ENCODE measurements at places on chromosomes 11 and 22.

GRCh38 chr11:103581760-103582159, 454.7 kb upstream of the DDI1 start:
- no peak for DNase-seq

DNA sequence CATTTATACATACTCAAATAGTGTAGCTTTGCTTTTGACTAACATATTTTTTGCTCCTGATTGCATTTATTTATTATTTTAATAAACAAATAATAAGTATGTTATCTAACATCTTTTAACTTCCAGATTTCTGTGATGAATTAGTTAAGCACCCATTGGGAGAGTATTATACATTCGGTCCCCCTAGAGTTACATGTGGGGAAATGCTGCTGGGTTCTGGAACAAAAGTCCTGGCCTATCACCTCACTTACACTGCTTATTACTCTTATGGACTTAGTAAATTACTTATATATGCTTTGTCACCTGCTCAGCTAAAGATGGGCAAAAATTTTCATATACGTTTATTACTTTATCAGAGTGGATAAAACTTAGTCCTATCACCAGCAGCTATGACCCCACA, 1163.0 kb downstream of the FAM181B start:
- DNase-seq, result no peak

- no peak for DNase-seq
Observed at GRCh38 chr11:96141626-96142025, 201.4 kb downstream of the MAML2 start.

- DNase-seq, result no peak
Observed at GRCh38 chr11:70521475-70522308, 123.4 kb downstream of the CTTN start.

GRCh38 chr11:19974886-19975285, 185.4 kb downstream of the DBX1 start:
- DNase-seq, result no peak

GRCh38 chr22:28005513-28005912, 86.5 kb upstream of the PITPNB start:
- DNase-seq, result no peak

DNA sequence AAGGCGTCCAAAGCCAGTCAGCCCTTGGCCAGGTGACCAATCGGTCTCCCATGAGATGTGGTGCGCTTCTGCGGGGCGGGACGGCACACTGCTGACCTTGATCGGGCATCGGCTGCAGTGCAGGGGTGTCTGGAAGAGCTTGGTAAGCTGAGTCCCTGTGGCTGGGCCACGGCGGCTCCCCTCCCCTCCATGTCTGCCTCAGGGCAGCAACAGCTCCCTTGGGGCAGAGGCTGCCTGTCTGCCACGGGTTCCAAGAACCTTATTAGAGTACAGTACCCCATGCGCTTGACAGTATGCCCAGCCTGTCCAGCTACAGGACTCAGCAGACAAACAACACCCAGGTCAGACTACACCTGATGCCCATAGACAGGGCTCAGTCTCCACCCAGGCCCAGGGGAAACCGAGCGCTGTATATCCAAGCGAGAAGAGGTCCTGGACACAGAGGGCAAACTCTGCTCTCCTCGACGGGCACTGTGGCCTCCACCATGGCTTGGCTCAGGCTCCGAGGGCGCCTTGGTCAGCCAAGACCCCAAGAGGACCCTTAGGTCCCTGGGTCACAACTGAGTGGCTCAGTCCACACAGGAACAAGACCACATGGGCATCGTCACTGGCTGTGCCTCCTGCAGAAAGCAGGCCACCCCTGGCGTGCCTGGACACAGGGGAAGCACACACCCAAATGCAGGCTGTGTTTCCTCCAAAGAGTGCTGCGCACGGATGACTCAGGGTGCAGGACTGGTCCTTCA, 18.9 kb downstream of the TSPAN32 start:
- no peak for DNase-seq

DNA sequence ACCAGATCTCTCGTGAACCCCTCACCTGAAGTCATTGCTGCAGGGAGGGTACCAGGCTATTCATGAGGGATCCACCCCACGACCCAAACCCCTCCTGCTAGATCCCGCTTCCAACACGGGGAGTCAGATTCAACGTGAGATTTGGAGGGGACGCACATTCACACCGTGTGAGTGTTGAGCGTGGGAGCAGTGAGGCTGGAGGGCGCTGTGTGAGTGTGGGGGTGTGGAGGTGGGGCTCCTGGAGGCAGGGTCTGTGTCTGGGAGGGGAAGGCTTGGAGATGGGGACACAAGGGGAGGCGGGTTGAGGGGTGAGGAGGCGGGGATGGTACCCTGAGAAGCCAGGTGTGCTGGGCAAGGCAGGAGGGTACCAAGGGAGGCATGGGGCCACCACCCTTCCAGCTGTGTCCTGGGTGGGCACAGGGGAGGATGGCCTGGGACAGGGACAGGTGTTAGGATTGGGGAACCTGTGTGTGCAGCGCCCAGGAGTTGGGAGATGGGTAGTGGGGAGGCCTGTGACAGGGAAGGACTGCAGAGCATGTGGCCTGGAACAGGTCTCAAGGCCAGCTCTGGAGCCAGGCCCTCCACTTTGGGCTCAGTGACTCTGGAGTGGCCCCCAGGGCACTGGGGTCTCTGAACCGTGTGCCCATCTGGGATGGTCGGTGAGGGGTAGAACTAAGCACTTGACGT, 13.6 kb downstream of the TPCN2 start:
- no peak for DNase-seq

DNA sequence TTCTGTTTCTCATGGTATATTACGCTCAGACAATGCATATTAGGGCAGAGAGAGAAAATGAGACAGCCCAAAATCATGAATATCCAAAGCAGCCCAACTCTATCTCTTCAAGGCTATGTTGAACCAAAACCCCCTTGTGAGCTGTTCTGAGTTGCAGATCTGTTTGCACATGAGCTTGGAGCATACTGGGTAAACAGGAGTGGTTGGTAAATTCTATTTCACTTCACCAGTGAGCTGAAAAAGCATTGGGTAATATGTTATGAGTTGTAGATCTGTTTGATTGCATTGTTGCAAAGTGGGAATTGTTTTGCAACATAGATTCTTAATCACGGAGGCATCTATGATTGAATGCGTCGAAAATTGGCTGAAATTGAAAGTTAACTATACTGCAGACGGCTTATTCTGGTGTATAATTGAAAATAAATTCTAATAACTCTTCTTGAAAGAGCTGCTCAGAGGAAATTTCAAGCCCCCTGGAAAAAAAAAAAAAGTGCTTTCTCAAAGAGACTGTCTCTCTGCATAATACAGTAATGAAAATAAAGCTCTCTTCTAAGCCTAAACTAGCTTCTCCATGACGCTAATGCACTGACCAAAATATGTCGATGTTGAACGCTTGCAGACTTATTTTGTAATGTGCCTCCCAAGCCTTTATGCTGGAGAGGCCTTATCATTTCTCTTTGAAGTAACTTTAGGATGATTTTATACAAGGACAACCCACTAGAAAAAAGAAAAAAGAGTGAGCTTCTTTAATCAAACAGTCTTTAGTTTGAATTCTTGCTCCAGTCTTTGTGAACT, 263.7 kb downstream of the NTM start:
- DNase-seq, result no peak

GRCh38 chr11:44955015-44955738, 4.5 kb upstream of the TP53I11 start:
- peak; percentile 39 for DNase-seq

DNA sequence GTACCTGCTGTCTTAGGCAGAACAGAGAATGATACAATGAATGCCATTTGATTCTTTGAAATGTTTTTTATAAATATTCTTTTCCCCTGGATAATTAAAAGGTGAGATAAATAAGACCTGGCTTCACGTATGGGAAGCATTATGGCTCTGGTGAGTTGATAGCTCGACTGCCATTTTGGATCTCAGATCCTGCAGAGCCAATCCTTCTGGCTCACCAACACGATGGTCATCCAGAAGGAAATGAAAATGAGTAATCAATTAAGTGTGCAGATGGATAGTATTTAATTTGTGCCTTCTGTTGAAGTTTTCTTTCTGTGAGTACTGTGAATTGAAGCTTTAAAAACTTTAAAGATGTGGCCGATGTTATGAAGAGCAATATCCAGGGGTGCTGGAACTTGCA, 2.7 kb downstream of the TNRC6B start:
- no peak for DNase-seq

- DNase-seq, result peak; percentile 75
Observed at GRCh38 chr22:42562279-42562678, 8.5 kb downstream of the SERHL2 start.

- DNase-seq, result peak; percentile 69
Observed at GRCh38 chr11:3120071-3120792, 44.9 kb downstream of the OSBPL5 start.

DNA sequence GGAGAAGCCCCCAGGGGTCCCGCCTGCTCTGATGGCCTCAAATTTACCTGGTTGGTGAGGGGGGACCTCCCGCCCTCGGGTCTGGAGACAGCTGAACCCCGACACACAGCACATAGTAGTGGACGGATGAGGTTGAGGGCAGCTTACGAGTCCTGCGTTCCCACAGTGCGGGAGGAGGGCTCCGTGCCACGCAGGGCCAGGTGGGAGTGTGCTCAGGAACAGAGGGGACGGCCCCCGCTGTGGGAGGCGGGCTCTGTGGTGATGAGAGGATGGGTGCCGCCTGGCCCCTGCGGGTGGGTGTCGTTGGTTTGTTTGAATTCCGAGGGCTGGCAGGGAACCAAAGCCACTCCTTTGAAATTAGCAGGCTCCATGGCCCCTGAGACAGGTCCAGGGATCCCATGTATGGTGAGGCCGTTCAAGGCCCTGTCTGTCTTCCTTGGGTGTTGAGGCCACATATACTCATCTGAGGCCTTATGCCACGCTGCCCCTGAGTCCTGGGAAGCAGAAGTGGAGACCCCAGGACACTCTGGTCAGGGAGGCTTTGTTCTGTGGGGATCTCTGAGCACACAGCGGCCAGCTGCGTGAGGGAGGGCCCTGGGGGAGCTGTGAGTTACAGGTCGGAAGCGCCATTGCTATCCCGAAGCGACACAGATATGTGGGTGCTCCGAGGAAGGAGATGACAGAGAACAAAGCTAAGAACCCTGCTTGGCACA, 21.9 kb downstream of the NADSYN1 start:
- no peak for DNase-seq

DNA sequence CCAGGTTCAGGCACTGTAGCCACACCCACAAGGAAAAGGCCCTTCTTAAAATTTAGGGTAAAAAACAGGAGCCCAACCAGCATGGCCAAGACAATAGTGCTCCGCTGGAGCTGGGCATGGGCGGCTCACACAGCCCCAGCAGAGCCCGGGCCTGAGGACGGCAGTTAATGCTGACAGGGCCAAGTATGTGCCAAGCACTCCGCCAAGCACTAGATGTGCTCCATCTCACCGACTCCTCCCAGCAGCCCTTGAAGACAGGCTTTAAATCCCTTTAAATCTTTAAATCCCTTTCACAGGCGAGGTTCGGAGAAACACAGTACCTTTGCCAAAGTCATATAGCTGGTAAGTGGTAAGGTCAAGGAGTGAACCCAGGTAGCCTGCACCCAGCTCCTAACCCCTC, 4.8 kb downstream of the ARFGAP2 start:
- no peak for DNase-seq

DNA sequence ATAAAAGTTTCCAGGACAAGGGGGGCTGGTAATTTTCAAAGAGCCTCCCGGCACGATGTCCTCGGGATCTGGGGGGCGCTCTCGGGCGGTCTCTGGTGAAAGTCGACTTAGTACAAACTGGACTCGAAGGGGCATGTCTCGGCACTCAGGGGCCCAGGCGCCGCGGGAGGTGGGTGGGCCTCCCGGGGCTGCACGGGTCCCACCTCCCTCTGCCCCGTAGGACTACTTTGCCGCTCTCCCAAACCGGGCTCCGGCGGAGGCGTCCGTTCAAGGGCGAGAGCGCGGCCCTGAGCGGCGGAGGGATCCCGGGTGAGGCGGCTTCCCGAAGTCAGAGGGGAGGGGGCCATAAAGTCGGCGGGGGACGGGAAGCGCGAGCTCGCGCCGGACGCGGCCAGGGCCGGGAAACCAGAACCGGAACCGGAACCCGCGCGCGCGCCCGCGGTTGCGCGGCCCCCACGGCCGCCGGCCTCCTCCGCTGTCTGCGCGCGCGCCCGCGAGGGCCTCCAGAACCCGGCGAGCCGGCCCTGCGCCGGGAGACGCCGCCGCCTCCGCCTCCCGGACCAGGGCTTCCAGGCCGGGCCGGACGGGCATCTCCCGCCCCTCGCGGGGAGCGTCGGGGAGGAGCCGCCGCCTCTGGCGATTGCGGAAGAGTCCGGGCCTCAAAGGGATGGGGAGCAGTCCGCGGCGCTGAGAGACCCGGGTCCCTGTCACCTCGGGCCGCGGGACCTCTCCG, at the start of gene ARHGEF12:
Gene ARHGEF12, plus strand, starts transcription at position 506 of the 733 bp plus-strand sequence. CDS start 831 bp downstream, outside the sequence.
- peak; percentile 98 for DNase-seq

- no peak for DNase-seq
Observed at GRCh38 chr22:27637604-27638003, 164.0 kb downstream of the MN1 start.

DNA sequence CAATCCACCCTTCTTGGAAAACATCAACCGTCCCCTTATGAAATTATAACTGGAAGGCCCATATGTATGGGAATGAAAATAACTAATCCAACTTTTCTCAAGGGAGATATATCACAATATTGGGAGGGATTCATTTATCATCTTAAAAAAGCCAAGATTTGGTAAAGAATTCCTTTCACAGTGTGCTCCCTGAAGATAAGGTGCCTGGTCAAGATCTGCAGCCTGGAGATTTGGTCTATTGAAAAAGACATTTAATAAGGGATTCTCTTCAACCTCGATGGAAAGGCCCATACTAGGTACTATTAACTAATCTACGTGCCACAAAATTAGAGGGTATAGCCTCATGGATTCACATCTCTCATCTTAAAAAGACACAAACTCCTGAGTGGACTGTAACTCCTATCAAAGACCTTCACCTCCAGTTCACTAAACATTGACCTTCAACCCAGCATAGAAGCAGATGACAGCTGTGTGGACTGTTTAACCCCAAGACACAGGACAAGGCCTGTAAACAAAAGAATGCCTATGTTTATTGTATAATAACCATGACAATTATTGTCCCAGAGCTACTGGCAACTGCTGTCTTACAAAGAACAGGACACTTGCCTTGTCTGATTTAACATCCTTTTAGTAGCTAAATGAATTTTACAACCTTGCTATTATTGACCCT, 4.8 kb upstream of the FDX1 start:
- no peak for DNase-seq

DNA sequence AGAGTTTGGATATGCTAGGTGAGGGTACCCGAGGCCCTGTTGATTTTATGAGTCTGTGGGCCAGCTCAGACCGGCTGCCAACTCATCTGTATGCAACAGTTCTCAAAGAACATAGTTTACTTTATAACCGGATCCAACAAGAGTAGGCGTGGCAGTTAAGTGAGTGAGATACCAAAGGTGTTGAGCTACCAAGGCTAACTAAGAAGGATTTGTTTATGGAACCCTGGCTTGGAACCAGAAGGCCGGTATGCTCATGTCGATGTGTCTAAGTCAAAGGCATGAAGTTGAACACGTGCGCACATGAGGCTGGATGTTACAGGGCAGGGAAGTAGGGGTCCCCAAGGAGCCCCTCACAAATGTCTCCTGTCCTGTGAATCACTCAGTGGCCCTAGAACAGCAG, at the start of gene KCNJ1:
Gene KCNJ1, minus strand, starts transcription at position 20 of the 400 bp plus-strand sequence. CDS start 27,053 bp downstream, outside the sequence.
- DNase-seq, result peak; percentile 41
